ENCODE measurements at places on chromosomes 6 and 20. TPM values are rescaled to one million over a fixed set of nuclear protein-coding genes. Genes with fewer than 3 reads are reported as not detected.

Gene OTOR
- not detected for total RNA-seq

- no peak overlapping the region for H3K27ac ChIP-seq
- no peaks in the 10 kb centered on the region for H3K27me3 ChIP-seq
- no peak for DNase-seq
- H3K36me3 ChIP-seq, result no peaks in the 10 kb centered on the region
Observed at GRCh38 chr6:166029506-166029905, 138.1 kb downstream of the TBXT start.

GRCh38 chr6:84707171-84707570, 57.2 kb downstream of the TBX18 start:
- no peak for DNase-seq
- no peaks in the 10 kb centered on the region for H3K27me3 ChIP-seq
- no peak overlapping the region for H3K27ac ChIP-seq
- no peaks in the 10 kb centered on the region for H3K4me1 ChIP-seq
- H3K4me3 ChIP-seq, result no peak overlapping the region

DNA sequence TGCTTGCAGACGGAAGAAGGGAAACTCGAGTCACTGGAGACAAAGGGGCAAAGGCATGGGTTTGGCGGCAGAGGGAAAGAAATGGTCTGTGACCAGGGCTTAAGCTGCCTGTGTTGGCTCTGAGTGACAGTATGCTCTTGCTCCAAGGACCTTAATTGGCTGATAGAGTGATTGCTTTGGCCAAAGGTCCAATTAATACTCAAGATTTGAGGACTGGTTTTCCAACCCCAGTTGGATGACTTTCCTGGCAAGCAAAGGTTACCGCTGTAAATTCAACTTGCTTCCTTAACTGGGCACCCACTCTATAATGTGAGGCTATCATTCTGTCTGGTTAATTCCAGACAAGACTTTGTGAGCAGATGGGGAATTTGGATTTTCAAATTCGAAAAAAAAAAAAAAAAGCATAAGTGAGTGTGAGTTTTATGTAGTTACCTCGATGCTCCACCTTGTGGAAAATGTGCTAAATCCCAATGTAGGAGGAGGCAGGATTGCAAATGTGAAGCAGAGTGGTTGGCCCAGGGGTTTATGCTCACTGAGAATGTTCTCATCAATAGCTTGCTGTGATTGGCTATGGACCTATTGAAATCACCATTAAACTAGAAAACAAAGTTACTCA, 150.7 kb upstream of the GMDS start:
- H3K27ac ChIP-seq, result no peak overlapping the region
- peaks cover 17% of the 10 kb centered on the region for H3K4me1 ChIP-seq
- H3K36me3 ChIP-seq, result peaks cover 2% of the 10 kb centered on the region
- no peak overlapping the region for H3K4me3 ChIP-seq
- no peak for DNase-seq

GRCh38 chr6:163185744-163186143, 228.8 kb upstream of the QKI start:
- H3K4me3 ChIP-seq, result no peak overlapping the region
- no peaks in the 10 kb centered on the region for H3K36me3 ChIP-seq
- no peaks in the 10 kb centered on the region for H3K27me3 ChIP-seq
- no peak overlapping the region for H3K27ac ChIP-seq

DNA sequence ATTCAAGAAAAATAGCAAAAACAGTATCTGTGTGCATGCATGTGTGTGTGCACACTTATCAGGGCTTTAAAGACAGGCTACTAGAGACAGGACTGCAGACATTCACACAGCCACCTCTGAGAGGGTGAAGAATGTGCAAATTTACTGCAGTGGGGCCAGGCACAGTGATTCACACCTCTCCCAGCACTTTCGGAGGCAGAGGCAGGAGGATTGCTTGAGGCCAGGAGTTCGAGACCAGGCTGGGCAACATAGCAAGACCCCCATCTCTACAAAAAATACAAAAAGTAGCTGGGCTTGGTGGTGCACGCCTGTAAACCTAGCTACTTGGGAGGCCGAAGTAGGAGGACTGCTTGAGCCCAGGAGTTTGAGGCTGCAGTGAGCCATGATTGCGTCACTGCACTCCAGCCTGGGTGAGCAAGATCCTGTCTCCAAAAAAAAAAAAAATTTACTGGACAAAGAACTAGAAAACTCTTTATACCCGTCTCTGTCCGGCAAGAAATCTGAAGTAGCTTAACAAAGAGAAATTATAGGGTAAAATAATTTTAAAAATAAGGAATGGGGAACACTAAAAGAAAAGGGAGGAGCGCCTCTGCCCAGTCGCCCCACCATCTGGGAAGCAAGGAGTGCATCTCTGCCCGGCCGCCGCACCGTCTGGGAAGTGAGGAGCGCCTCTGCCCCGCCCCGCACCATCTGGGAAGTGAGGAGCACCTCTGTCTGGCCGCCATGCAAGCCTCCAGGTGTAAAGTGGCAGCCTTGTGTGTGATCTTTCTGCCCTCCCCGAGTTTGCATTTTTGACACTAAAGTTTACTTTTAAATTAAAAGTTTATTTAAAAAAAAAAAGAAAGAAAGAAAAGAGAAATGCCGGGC, 105.1 kb downstream of the ZMYND8 start:
- no peak overlapping the region for H3K4me3 ChIP-seq
- H3K27ac ChIP-seq, result 0 out of 2 replicates have a peak overlapping the region, but pooled peaks have one; percentile 8
- H3K36me3 ChIP-seq, result peaks cover 62% of the 10 kb centered on the region
- no peak for DNase-seq

DNA sequence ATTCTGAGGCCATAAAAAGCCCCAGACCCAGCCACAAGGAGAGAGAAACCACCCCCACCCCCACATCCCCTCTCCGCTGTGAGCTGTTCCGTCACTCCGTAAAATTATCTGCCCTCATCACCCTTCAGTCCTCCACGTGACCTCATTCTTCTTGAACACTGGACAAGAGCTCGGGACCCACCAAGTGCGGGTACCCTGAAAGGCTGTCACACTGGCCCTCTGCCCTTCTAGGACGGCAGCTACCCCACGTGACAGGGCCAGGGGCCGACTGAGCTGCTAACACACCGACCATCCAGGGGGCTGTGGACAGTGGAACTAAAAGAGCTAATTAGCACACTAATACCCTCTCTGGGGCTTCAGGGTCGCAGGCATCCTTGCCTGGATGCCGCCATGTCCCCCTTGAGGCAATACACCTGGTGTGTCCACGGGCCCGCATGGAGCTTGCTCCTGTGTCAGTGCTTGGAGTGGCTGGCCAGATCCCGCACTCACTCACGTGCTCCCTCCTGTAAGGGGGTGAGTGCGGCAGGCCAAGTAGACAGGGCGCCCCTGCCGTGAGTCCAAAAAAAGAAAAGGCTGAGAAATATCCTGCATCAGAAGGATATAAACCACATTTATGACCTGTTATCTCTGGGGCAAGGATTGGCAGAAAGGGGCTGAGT, 29.2 kb upstream of the AHCY start:
- no peak for DNase-seq
- H3K4me1 ChIP-seq, result peaks cover 6% of the 10 kb centered on the region
- no peak overlapping the region for H3K27ac ChIP-seq
- H3K4me3 ChIP-seq, result no peak overlapping the region
- H3K27me3 ChIP-seq, result no peaks in the 10 kb centered on the region
- H3K36me3 ChIP-seq, result no peaks in the 10 kb centered on the region

- H3K27ac ChIP-seq, result no peak overlapping the region
- no peaks in the 10 kb centered on the region for H3K4me1 ChIP-seq
- no peak overlapping the region for H3K4me3 ChIP-seq
- H3K27me3 ChIP-seq, result no peaks in the 10 kb centered on the region
- DNase-seq, result no peak
- H3K36me3 ChIP-seq, result no peaks in the 10 kb centered on the region
Observed at GRCh38 chr6:139427199-139427598, 52.8 kb upstream of the CITED2 start.

DNA sequence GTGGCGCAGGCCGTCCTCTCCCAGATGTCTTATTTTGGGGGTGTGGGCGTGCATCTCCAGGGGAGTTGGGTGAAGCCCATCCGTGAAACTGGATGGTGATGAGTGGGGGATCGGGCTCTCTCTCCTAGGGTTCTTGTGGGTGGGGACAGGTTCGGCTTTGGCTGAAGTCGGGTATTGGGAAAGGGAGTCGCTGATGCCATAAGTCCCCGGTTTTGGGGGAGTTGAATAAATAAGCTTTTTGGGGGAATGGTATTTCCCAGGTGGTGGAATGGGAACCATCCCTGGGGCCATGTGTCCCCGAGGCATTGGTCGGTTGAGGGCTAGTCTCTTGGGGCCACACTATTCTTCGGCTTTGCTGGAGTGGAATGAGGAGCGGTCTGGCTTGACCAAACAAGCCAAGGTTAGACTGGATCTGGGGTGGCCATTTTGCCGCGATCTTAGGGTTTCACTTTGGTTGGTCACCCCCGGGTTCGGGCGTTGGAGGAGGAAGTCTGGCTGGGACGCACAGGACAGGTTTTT, 481 bp downstream of the ZNF133 start:
- H3K27me3 ChIP-seq, result no peaks in the 10 kb centered on the region
- peaks cover 20% of the 10 kb centered on the region for H3K4me1 ChIP-seq
- no peaks in the 10 kb centered on the region for H3K36me3 ChIP-seq
- DNase-seq, result no peak

DNA sequence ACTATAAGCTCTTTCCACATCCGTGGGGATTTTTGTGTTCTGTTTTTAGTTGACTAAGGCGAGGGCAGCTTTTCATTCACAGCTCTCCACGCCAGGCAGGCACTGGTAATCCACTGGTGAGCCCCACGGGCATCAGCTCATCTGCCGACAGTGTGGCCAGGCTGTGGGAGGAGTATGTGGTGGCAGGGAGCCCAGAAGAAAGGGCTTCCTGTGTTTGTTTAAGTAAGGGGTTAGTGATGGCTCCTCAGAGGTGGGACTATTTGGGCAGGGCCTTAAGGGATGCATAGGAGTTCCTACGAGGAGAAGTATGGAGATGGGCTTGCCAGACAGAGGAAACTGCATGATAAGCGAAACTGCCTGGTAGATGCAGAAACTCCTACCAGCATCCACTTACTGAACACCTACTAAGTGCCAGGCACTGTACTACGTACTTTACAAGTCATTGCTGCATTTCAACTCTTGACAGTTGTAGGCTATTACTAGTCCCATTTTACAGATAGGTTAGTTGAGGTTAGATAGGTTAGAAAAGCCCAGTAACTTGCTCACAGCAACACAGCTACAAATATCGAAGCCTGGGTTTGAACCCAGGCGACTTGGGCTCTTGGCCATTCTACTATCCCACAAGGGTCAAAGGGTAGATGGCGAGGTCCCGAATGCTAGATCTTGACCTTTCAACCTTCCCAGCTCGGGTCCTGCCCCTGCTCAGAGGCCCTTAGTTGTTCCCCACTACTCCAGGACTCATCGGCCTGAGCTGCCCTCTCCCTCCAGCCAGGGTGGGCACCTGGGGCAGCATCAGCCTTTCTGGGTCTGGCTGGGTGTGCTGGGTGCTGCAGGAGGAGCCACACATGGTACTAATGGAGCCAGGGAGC, 55.1 kb downstream of the CEBPB start:
- H3K36me3 ChIP-seq, result no peaks in the 10 kb centered on the region
- H3K4me1 ChIP-seq, result no peaks in the 10 kb centered on the region
- H3K27ac ChIP-seq, result no peak overlapping the region
- no peaks in the 10 kb centered on the region for H3K27me3 ChIP-seq
- no peak for DNase-seq

All from Karpas-422 (cell line).